ENCODE measurements at places on chromosomes 5 and 9.

DNA sequence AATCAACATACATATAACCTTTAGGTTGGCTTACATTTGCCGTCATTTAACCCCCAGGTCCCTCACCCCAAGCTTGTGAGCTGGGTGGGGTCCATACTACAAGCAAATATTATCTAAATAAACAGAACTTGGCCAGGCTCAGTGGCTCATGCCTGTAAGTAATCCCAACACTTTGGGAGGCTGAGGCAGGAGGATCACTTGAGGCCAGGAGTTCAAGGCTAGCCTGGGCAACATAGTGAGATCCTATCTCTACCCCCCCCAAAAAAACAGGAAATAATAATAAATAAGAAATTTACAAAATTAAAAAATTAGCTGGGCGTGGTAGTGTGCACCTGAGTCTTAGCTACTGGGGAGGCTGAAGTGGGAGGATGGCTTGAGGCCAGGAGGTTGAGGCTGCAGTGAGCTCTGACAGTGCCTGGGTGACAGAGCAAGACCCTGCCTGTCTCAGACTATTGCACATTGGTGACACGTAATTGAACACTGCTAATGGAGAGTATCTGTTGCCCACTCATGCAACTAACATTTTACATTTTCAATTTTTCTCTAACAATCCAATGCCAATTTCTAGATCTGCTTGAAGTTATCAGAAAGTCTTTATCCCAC, 18.9 kb downstream of the FNBP1 start:
- DNase-seq = no peak

DNA sequence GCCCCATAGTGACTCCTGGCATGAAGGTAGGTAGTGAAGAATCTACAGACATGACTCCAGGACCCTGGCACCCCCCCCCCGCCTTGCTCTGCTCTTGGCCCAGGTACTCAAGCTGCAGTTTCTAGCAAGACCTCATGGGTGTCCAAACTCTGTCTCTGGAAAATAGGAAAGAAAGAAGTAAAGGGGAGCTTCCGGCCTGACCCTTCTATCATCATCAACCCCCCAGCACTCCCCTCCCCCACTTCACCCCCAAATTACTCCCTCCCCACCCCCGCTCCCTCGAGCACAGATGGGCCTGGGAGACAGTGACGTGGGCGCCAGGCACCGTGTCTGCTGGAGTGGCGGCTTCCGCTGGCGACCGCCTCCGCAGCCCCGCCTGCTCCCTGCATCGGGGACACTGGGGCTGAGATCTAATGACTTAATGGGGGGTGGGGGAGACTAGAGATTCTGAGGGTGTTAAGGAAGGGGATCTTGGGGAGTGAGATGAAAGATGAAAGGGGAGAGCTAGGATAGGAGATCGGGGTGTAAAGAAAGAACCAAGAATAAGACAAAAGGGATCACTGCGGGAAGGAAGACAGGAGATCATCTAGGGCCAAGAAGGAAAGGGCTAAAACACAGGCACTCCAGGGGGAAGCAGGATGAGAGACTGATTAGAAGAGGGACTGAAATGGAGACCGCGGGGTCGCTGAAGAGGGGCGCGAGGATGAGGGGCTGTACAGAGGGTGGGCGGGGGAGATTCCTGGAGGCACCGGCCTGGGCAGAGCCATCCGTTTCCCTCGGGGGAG, 1.1 kb upstream of the DNAJB5 start:
- DNase-seq = no peak

- no peak for DNase-seq
These were observed 105.6 kb downstream of the KCTD16 start for GRCh38 chr5:144276034-144276822.

DNA sequence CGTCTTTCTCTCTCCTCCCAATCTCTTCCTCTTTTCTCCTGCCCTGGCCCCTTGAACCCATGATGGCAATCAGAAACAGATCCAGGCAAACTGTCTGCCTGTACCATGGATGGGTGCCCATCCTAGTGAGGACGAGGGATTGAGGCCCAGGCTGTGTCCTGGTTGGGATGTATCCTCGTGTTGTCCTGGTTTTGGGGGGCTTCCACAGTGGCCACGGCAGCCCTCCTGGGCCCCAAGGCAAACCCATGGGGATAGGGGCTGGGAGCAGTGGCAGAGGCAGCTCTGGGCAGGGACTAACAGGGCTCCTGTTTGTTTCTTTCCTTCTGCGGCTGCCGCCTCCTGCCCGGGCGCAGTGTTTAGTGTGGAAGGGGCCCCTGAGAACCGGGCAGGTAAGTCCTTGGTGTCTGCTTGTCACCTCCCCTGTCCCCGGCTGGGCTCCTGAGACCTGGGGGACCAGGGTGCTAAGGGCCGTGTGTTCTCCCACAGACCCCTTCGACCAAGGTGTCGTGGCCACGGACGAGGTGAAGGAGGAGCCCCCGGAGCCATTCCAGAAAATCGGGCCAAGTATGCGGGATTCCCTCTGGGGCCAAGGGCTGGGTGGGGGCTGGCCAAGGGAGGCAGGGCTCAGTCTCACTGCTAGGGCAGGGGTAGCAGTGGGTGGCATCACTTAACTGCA, 70.0 kb downstream of the AMBP start:
- no peak for DNase-seq

DNA sequence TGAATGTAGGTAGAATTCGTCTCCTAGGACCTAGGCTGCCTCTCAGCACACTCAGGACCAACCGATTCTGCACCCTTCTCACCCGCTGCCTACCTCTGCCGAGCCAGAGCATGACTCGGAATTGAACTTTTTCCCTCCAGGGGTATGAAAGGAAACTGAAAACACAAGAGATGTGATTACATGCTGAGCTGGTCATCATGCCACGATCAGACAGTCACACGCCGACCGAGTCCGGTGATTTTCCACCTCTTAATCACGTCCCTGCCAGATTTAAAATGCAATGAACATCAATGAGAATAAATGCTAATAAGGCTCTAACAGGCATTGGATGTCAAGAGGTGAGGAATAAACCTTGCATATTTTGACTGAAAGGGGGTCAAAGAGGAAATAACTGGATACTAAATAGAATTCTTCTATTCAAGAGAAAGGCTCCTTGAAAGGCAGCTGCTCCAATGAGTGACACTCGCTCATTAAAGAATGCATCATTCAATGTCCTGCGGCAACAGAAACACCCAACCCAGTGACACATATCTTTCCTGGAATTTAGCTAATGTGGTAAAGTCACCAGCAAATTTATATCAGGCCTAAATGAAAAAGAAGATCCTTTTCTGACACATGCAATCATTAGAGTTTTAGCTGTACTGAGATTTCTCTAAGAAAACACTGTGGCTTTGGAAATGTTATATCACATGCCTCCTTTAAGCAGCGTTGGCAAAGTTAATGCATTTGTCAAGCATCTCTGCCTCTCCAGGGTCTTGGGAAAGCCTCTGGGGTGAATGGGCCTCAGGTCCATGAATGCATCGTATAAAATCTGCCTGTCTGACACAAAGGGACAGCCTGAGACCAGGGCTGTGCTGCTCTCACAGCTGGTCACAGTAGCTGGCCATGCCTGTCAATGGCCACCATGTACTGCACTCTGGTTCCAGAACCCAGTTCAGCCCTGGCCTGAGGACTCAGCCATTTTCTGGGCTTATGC, 128.7 kb downstream of the SPOCK1 start:
- DNase-seq = no peak

All from AML-193 (cell line).